Stimulated activated CD8-positive, alpha-beta memory T cell treated with anti-CD3 and anti-CD28 coated beads, Interleukin-7, amount 100 ng/mL, for 48 hours (primary cell): ENCODE measurements at places on chromosomes 16 and 17.

DNA sequence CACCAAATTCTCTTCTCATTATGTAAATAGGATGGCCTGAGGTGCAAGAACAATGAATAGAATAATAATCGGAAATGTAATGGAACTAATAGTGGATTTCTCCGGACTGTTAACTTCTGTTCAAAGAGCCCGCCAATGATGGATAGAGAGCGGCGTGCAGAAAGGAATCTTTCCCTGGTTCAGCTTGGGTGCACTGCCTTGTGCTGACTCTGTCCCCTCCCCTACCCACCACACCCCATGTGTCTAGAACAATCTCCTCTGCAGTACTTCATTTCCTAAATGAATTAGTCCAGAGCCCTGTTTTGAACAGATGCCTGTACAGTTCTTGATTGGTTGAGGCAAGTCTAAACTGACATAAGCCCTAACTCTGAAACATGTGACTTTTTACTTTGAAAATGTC lies 125.4 kb downstream of the CDH13 start:
- DNase-seq: no peak

DNA sequence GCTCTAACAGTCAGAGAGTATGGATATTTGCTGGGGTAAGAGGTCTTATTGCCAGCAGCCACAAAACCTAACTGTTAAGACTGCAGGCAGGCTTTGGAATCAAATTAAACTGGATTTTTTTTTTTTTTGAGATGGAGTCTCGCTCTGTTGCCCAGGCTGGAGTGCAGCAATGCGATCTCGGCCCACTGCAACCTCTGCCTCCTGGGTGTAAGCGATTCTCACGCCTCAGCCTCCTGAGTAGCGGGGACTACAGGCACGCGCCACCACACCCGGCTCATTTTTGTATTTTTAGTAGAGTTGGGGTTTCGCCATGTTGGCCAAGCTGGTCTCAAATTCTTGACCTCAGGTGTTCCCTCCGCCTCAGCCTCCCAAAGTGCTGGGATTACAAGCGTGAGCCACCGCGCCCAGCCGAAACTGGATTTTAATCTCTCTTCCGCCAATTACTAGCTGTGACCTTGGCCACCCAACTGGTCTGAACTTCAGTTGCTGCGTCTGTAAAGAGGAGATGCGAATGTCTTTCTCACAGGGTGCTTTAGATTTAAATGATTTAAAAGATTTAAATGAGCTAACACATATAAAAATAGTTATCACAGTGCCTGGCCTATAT lies 842 bp downstream of the MRPL10 start:
- no peak for DNase-seq

- DNase-seq: no peak
Observed at GRCh38 chr17:42287305-42287976, 857 bp upstream of the STAT5A start.

DNA sequence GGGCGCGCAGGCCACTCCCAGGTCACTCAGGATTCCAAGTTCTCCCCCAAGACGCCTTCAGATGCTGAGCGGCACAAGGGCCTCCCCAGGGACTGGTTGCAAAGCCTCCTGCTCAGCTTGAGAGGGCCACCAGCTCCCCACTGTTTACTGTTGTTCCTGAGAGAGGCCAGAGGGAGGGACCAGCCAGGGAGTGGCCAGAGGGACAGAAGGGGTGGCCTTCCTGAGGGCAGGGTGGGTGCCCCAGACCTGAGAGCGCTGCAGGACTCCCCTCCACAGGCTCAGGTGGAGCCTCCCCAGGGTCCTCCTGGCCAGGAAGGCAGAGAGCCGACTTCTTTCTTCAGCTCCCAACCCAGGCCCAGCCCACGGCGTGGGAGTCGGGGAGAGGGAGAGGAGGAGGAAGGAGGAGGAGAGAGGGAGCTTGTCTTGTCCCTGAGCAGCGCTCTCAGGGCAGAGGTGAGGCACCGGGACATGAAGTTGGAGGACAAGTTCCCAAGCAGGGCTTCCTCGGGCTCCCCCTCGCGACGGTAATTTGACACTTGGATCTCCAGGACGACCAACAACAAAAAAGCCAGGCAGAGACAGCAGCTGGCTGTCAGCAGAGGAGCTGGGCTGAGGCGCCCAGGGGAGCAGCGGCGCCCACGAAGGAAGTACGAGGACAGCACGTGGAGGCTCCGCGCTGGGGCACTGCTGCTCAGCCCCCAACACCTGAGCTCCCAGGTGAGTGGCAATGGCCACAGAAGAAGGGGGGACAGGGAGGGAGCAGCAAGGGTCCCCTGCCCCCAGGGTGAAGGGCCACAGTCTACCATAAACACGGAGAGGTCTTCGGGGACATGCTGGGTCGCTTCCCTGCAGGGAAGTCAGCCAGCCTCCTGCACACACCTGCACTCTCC lies 497 bp downstream of the SMIM5 start:
- DNase-seq: no peak

DNA sequence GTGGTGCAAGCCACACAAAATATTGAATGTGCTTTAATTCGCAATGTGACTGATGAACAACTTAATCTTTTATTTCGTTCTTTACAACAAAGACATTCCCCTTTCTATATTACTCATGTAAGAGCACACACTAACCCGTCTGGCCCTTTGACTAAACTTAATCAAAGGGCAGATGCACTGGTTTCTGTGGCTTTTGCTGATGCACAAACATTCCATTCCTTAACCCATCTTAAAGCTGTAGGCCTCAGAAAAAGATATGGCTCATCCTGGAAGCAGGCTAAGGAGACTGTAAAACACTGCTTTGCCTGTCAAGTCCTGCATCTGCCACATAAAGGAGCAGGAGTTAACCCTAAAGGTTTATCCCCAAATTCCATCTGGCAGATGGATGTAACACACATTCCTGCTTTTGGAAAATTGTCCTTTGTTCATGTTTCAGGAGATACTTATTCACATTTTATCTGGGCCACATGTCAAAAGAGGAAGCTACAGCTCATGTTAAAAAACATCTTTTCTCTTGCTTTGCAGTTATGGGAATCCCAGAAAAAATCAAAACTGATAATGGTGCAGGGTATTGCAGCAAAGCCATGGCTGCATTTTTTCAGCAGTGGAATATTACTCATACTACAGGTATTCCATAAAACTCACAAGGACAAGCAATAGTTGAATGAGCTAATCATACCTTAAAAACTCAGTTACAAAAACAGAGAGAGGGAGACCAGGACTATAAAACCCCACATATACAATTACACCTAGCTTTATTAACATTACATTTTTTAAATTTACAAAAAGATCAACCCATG lies 137.2 kb downstream of the AHSP start:
- DNase-seq: no peak

DNA sequence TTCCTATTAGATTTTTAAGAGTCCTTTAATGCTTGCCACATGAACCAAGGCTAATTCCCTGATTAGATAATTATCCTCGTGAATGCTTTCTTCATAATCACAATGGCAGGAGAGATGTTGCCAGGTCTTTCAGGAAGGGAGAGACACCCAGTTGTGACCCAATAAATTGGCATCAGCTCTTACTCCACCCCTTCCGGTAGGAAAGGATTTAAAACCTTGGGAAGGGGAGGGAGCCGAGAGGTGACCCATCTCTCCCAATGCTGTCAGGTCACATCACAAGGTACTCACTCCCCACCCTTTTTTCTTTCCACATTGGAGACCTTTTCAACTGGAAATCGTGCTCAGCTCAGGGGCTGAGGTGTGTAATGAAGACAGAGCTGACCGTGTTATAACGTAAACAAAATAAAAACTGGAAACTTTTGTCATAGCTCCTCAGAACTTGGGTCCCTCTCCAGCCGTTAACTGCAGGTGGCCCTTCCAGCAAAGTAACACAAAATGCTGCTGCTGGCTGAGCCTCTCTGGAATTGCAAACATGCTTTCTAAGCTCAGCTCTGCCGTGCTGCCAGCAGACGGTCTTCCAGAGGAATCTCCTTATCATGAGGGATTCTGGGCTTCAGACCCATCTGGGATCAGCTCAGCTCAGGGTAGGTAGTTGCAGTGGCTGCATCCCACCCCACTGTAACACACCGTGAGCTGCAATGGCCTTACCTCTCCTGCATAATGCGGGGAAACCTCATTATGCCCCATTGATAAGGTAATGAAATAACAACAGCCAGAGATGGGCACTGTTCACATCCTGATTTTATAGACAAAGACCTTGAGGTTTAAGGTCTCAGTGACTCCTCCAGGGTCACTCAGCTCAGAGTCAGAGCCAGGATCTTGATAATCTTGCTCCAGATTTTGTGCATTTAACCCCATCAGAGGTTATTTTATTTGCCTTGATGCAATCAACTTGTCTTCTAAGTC lies 15.6 kb downstream of the TMEM100 start:
- no peak for DNase-seq

- no peak for DNase-seq
Observed at GRCh38 chr16:50644729-50645128, 36.4 kb downstream of the SNX20 start.

DNA sequence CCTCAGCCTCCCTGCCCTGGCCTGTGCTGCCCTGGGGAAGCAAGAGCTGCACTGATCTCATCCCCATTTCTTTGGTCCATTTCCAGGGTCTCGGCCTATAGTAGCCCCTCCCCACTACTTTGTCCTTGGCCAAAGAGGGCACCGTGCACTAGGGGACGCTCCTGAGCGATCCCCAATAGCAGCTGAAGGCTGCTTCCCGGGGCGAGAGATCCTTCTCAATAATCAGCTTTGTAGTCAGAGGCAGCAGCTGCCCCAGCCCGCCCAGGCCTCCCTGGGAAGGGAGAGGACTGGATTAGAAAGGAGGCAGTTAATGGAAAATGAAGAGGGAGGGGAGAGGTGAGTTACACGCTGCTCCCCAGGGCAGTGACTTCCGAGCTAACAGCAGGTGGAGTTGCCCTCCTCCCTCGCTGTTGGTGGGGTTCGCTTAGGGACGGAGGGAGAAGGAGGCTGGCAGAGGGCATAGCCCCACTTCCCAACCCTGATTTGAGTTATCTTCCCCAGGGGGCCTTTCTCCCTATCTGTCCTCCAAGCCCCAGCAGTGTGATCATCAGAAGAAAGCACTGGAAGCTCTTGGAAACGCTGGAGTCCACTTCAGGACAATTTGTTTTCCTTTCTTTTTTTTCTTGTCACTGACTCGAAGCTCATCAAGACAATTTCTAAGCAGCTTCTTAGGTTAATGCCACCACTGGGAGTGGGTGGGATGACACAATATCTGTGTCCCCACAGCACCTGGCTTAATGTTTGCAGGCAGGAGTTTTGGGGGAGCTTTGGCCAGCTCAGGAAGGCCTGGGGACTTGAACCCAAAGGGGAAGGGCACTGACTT lies 2.6 kb downstream of the MXRA7 start:
- DNase-seq: no peak
